ENCODE measurements at places on chromosomes 3 and 15. TPM values are rescaled to one million over a fixed set of nuclear protein-coding genes. Genes with fewer than 3 reads are reported as not detected.

GPR27 gene
- 0.63 TPM for total RNA-seq

SLC7A14 gene
- not detected for total RNA-seq

SERPINI2 gene
- not detected for total RNA-seq

PRTG gene
- not detected for total RNA-seq

SUCNR1 gene
- not detected for total RNA-seq

CCR9 gene
- not detected for total RNA-seq

CPLX3 gene
- total RNA-seq = not detected

KIF23 gene
- 27.7 TPM for total RNA-seq

PLOD2 gene
- total RNA-seq = 44.8 TPM

CNTN3 gene
- 0.56 TPM for total RNA-seq

SPINT1 gene
- total RNA-seq = 346 TPM

DMXL2 gene
- total RNA-seq = 6.4 TPM

GOLGA8J gene
- not detected for total RNA-seq

ST3GAL6 gene
- total RNA-seq = 3.2 TPM

GPR156 gene
- total RNA-seq = 0.14 TPM

CHRM5 gene
- total RNA-seq = not detected

MAP6D1 gene
- total RNA-seq = 4.2 TPM

ITIH1 gene
- total RNA-seq = not detected

EHD4 gene
- total RNA-seq = 30.4 TPM

CLDN18 gene
- not detected for total RNA-seq

PLCH1 gene
- total RNA-seq = 0.49 TPM

ATP8B4 gene
- 0.56 TPM for total RNA-seq

PTH1R gene
- not detected for total RNA-seq

C3orf33 gene
- 2.8 TPM for total RNA-seq

SAMD7 gene
- total RNA-seq = not detected

SKOR1 gene
- 0.19 TPM for total RNA-seq

RAB6B gene
- total RNA-seq = 0.35 TPM

VPS18 gene
- 33.9 TPM for total RNA-seq

POTEB3 gene
- total RNA-seq = not detected

CAV3 gene
- total RNA-seq = not detected

TEX264 gene
- total RNA-seq = 57.6 TPM

CLDN1 gene
- total RNA-seq = 60.4 TPM

SI gene
- not detected for total RNA-seq

ZSCAN2 gene
- total RNA-seq = 7.7 TPM

MYO5C gene
- total RNA-seq = 21.0 TPM

TYRO3 gene
- total RNA-seq = 5.7 TPM

CD86 gene
- total RNA-seq = not detected

GOLGA8S gene
- total RNA-seq = not detected
